ENCODE measurements at places on chromosomes 6 and 20.

DNA sequence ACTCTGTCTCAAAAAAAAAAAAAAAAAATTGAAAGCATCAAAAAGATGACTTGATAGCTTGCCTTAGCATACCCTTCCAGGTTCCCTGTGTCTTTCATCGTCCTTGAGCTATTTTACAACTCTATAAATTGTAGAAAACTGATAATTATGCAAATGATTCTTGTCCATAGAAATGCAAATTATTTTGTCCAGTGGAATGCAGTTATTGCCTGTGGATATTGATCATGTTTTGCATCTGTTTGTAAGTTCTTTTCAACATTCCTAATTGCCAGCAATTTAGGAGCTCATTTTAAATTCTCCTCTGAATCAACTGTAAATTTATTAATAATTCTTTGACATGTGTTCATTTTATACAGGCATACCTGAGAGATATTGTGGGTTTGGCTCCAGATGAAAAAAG lies 7.1 kb upstream of the ATP9A start:
- no peak for DNase-seq

DNA sequence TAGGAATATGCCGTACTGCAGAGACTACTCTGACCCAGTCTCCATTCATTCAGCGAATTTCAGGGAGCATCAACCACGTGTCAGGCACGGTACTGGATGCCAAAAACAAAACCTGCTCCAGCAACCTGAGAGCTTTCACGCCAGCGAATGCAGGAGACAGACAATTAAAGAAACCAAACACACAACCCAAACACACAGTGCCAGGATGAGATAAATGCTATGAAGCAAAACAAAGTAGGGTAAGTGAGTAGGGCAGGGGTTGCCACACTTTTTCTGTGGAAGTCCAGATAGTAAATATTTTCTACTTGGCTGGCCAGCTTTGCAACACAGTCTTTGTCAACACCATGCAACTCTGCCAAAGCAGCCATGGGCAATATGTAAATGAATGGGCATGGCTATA lies 10.0 kb downstream of the MOCS1 start:
- DNase-seq, result no peak

DNA sequence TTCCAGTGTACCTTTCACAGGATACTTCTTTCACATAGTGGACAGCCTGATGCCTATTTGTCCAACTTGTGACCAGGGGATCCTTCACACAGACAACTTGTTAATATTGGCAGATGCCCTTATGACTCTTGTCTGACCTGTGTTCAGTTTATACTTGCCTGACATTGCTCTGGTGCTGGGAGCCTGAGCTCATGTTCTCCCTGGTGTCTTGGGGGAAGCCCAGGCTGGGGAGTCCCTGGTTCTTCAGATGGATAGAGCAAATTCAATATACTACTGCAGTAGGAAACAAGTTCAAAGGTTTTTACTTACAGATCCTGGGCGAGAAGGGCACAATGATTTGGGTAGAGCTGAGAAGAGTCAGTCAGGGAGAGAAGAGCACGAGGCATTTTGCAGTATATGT lies 76.1 kb downstream of the NKAIN2 start:
- no peak for DNase-seq

- no peak for DNase-seq
Measured at GRCh38 chr6:147160593-147160992, 43.6 kb upstream of the STXBP5 start.

DNA sequence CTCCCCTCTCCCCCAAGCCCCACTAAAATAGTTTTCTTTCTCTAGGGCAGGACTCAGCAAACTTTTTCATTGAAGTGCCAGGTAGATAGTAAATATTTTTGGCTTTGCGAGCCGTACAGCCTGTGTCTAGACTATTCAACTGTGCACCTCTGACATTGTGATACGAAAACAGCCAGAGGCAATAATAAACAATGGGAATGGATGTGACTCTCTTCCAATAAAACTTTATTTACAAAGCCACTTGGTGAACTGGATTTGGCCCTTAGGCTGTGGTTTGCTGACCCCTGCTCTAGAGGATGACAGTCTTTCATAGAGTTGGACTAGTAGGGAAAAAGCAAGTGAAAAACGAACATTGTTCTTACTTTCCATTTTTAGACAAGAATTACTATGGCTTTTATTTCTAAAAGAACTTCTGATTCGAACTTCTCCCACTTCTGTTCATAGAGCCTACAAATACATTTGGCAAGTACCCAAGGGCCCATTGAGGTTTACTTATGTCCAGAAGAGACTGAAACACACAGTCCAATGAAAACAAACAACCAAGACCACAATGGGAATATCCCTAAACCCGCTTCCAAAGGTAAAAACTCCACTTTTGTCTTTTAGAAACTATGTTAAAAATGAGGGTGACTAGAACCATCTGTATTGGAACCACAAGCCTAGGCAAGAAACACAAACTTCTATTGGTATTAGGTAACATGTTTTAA lies 46.4 kb upstream of the CDKAL1 start:
- no peak for DNase-seq

- DNase-seq, result no peak
Measured at GRCh38 chr20:40489886-40490285, 199.2 kb downstream of the MAFB start.

- no peak for DNase-seq
Measured at GRCh38 chr6:71139249-71139648, 149.4 kb upstream of the OGFRL1 start.

- no peak for DNase-seq
Measured at GRCh38 chr20:9031991-9032390, 36.9 kb upstream of the PLCB4 start.

DNA sequence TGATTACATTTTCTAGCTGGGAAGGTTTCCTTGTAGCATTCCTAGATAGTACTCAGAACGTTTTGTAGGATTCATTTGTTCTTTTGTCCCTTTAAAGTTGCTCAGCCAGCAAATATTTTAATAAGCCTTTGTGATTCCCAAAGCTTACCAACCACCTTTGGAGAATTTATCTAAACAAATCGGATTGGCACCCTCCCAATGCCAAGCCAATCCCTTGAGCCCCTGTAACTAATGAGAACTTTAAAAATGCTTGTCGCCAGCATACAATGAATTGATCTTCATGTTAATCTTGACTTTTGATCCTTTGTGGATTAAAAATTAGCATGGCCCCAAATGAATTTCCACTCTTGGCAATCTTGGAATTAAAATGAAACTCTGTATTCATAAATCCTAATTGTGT lies 559.5 kb downstream of the UTRN start:
- DNase-seq, result no peak

GRCh38 chr6:39835821-39836295 lies 43.7 kb downstream of the DAAM2 start:
- no peak for DNase-seq

DNA sequence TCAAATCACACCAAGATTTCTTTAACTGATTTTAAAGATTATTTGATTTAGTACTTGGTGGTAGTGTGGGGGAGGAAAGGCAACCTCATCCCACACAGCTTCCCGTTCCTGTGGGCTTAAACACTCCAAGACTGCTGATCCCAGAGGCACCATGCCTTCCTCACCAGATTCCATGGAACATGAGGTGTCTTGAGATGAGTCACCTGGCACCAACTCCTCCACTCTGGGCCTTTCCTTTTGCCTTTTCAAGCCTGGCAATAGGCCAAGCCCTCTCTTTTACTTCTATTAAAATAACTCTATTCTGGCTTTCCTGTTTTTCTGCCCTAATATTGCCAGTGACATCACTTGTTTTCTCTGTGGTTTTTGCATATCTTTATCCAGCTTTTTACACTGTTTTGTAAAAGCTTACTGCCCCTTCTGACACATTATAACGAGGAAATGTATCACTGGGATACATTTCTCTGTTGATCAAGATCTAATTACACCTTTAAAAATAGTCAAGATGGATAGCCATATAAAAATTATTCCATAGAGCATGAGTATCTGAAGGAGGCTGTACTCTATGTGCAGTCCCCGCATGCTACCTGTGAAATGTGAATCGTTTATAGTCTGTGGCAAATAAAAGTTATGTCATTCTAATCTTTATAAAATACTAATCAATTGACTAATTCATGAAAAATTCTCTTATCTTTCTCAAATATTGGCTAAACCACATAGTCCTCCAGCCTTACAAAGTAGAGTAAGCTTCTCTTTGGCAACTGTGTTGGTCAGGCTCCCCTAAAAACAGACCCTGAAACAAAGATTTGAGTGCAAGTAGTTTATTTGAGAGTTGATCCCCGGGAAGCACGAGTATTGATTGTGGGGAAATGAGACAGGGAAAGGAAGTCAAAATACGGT lies 257.8 kb upstream of the KCNQ5 start:
- no peak for DNase-seq

GRCh38 chr20:815914-816606 lies 17.5 kb upstream of the FAM110A start:
- peak; percentile 38 for DNase-seq

GRCh38 chr20:5652626-5653553 lies 97.3 kb upstream of the SHLD1 start:
- DNase-seq, result no peak

GRCh38 chr20:7231303-7231702 lies 463.8 kb downstream of the BMP2 start:
- DNase-seq, result no peak

DNA sequence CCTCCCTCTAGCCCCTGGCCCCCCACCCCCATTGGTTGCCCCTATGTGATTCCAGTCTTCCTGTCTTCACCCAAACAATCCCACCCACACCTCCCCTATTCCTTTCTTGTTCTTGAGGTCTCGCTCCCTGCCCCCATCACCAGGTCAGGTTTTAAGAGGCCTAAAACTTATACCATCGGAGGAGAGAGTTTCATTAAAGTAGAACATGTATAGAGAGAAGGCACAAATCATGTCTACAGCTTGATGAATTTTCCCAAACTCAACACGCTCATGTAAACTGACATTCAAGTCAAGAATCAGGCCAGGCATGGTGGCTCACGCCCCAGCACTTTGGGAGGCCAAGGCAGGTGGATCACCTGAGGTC lies 44.5 kb downstream of the TGM2 start:
- DNase-seq, result no peak

GRCh38 chr20:47258745-47259695 lies 97.5 kb downstream of the ZMYND8 start:
- DNase-seq, result no peak

GRCh38 chr20:39298121-39298520 lies 336.0 kb downstream of the DHX35 start:
- DNase-seq, result no peak

GRCh38 chr6:116036075-116036773 lies 24.5 kb downstream of the FRK start:
- no peak for DNase-seq

GRCh38 chr6:140485740-140486449 lies 1111.4 kb upstream of the CITED2 start:
- no peak for DNase-seq

DNA sequence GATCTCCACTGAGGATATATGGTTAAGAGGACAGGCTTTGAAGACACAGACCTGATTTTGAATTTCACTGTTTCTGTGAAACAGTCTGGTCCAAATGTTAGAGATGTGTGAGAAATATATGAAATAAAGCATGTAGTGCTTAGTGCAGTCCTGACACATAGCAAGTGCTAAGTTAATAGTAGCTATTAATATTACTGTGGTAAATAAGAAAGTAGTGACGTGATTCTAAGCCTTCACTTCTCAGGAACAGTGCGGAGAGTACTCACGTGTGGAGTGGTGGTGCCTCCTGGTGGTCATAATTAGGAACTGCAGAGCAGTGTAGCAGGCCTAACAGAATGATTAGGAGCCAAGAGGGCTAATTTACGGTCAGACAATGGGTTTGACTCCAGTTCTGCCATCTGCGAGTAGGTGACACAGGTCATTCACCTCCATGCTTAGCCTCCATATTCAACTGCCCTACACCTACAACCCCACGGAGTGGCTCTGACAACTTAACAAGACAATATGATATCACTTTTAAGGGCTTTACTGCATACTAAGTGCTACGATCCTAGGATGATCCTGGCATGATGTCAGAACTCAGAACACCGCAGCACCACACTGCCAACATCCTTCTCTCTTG lies 106.2 kb downstream of the JPH2 start:
- DNase-seq, result peak; percentile 48

DNA sequence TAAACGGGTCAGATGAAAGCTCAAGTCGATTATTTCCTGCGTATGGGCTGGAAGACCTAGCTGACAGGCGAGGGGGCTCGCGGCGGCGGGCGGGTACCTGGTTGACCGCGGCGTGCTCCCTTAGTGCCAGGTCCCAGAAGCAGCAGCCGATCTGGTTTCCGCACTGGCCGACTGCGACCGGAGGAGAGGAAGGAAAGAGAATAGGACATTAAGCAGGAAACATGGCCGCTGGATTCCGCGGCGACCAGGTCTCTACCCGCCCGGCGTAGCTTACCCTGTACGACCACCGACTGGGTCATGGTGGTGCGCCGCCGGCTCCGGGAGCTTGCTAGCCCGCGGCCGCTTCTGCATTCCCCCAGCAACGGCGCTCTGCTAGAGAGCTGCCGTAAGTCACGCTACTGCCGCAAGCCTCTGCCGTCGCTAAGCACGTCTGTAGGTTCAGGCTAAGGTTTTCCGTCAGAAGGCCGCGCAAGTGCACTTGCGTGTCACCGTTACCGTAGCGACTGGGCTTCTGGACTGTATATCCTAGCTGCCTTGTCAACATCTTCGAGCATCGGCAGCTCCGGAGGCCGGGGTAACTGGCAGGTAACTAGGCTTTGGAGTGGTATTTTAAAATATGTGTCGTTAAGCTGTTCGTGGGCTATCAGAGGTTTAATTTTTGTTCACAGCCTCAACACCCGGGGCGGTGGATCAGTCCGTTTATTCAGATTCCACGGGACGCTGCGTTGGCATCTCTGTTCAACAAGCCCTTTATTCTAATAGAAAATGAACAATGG lies at the start of the genes FAM229B and TUBE1:
FAM229B (plus strand) TSS at position 456 of the 776 bp plus-strand sequence. CDS start 11,693 bp downstream, outside the sequence.
TUBE1 (minus strand) TSS at position 347 of the 776 bp plus-strand sequence; CDS start at position 299, 48 bp downstream.
- peak; percentile 68 for DNase-seq

DNA sequence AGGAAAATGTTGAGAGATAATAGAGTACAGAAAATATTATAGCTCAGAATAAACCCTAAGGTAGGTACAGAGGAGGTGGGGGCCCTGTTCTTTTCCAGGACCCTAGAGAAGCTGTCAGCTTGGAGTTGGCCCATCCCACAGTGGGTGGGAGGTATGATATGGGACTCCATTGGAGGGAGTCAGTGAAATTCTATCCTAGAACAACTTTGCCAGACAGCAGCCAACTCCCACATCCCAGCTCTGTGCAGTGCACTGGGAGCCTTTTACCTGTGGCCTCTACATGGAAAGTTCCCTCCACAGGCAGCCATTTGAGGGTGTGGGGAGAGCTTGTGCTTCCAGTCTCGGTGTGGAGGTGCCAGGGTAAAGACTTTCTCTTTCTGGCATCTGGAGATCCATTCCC lies 36.8 kb upstream of the CLIC5 start:
- DNase-seq, result no peak

- no peak for DNase-seq
Measured at GRCh38 chr6:29561606-29562181, 2.2 kb upstream of the UBD start.

- no peak for DNase-seq
Measured at GRCh38 chr6:46605091-46605797, 47.4 kb downstream of the CYP39A1 start.

DNA sequence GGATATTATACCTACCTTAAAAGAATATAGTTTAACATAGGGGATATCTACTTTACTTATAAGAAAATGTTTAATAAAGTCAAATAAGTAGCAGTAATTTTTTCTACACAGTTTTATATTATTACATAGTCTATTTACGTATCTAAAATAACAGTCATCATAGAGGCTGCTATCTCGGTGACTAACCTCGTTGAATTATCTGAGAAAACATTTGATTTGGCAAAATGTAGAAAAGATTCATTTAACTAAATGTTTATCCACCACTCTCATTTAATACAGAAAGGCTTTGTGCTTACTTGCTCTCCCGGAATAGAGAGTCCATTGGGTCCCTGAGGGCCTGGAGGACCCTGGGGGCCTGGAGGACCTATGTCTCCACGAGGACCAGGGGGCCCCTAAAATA lies 103.6 kb downstream of the COL12A1 start:
- DNase-seq, result no peak

GRCh38 chr6:36313649-36313936 lies 23.1 kb downstream of the BNIP5 start:
- DNase-seq, result no peak

Data from stimulated activated CD8-positive, alpha-beta memory T cell treated with anti-CD3 and anti-CD28 coated beads, Interleukin-4, amount 100 ng/mL, for 1 hour (primary cell).